ENCODE measurements at places on chromosomes 2 and 18. TPM values are rescaled to one million over a fixed set of nuclear protein-coding genes. Genes with fewer than 3 reads are reported as not detected.

NT5DC4 gene
- not detected for total RNA-seq

PLEKHH2 gene
- total RNA-seq = 55.8 TPM

- H3K4me1 ChIP-seq = no peaks in the 10 kb centered on the region
- peak; percentile 29 for DNase-seq
- no peak overlapping the region for H3K4me3 ChIP-seq
- no peak overlapping the region for H3K27ac ChIP-seq
These were observed 128.0 kb downstream of the SPP2 start for GRCh38 chr2:234178330-234179030.

DNA sequence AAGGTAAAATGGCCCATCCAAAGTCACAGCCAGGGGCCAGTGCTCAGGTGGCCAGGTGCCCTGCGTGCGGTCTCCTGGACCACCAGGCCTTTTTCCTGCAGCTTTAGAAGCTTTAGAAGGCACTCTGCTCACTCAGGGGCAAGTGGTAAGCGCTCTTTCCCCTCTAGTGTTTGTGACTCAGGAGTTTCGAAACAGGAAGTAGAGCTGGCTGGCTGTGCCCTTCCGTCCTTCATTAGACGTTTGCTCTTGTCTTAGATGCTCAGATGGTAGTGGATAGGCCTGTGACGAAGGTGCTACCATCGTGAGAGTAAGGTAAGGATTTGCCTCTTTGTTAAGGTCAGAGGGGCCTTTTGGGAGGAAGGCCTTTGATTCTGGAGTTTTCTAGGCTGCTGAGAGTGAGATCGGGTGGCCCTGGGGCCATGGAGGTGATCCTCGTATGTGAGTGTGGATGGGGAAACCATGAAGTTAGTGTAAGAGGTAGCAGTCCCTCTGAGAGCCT is at the start of gene CASP8:
Gene CASP8, plus strand, starts transcription at position 235 of the 499 bp plus-strand sequence. CDS start 5,951 bp downstream, outside the sequence.
- H3K27me3 ChIP-seq = no peaks in the 10 kb centered on the region
- peaks cover 30% of the 10 kb centered on the region for H3K4me1 ChIP-seq
- peak; percentile 50 for DNase-seq

DNA sequence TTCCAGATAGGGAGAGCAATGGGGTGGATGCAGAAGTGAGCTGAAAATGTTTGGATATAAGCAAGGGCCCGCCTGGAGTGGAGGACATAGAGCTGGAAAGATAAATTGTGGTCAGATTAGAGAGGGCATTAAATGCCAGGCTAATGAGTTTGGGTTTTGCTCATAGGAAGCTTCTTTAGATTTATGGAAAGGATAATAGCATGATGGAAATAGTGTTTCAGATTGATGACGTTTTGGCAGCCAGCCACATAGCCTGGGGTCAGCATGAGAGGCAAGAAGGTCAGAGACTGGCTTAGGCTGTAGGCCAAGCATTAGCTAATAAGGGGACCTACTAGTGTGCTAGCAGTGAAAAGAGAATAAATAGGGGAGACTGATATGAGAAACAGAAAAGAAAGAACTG is 321.6 kb downstream of the STK39 start:
- no peaks in the 10 kb centered on the region for H3K36me3 ChIP-seq
- no peaks in the 10 kb centered on the region for H3K27me3 ChIP-seq
- DNase-seq = no peak
- no peaks in the 10 kb centered on the region for H3K4me1 ChIP-seq
- H3K27ac ChIP-seq = no peak overlapping the region
- no peak overlapping the region for H3K4me3 ChIP-seq

- H3K27me3 ChIP-seq = no peaks in the 10 kb centered on the region
- no peak overlapping the region for H3K27ac ChIP-seq
- peaks cover 21% of the 10 kb centered on the region for H3K4me1 ChIP-seq
- DNase-seq = no peak
These were observed 140.8 kb downstream of the FAM210A start for GRCh38 chr18:13585379-13586153.

DNA sequence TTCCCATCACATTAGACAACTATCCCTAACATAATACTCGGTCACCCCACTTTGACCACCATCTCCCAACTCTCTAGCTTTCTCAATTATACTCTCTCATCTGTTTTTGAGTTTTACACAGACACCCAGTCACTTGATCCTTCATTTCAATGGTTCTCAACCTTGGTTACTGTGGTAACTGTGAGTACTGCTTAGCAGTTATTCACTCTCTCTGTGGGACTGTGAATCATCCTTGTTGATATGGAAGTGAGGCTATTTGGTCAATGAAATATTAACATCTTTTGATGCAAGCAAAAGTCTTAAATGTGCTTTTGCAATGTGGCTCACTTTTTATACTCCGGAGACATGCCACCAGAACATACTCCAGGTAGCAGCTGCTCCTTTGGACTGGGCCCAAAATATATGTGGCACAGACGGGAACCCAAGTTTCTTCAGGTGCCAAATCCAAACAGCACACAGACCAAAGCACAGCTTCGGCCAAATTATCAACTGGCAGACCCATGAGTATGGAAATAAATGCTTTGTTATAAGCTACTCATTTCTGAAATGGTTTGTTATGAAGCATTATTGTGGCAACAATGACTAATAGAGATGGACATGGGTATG is 75.0 kb upstream of the SLC25A52 start:
- no peak overlapping the region for H3K4me3 ChIP-seq
- H3K27me3 ChIP-seq = no peaks in the 10 kb centered on the region
- no peaks in the 10 kb centered on the region for H3K4me1 ChIP-seq
- H3K36me3 ChIP-seq = peaks cover 87% of the 10 kb centered on the region
- H3K27ac ChIP-seq = no peak overlapping the region
- no peak for DNase-seq

DNA sequence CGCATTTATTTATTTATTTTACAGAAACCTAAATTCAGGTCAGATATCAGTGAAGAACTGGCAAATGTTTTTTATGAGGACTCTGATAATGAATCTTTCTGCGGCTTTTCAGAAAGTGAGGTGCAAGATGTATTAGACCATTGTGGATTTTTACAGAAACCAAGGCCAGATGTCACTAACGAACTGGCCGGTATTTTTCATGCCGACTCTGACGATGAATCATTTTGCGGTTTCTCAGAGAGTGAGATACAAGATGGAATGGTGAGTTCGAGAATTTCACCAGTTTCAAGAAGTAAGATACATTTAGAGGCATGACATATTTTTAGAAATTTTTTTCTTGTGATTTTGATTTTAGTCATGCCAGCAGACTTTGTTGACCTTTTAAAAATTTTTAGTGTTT is 4.6 kb downstream of the CDCA7 start:
- no peaks in the 10 kb centered on the region for H3K27me3 ChIP-seq
- no peak overlapping the region for H3K4me3 ChIP-seq
- no peaks in the 10 kb centered on the region for H3K36me3 ChIP-seq
- H3K27ac ChIP-seq = no peak overlapping the region
- H3K4me1 ChIP-seq = peaks cover 22% of the 10 kb centered on the region
- DNase-seq = no peak

Data from stomach (tissue), 19 donors.